Activated T-cell treated with anti-CD3 and anti-CD28 coated beads for 4 hours (primary cell): ENCODE measurements at places on chromosomes 2 and 18.

GRCh38 chr2:128354726-128355470, 36.2 kb upstream of the HS6ST1 start:
- DNase-seq: no peak

DNA sequence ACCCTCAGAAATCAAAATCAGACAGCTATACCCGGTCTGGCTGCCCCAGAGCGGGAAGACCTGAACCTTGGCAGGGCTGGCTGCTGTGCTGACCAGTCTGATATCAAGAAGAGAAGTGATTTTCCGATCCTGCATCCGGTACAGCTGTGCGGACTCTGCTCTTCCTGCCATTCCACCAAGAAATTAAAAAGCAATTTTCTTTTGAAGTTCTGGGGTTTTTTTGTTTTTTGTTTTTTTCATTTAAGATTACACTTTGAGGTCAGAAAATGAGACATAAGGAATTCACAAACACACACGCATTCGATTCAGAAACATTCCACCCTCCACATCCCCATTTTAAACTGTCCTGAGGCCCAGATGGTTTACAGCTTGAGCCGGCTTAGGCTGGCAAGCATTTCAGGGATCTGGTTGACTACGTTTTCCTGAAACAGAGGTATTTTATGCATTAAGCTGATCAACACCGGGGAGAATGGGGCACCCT, 156.5 kb downstream of the COL6A3 start:
- no peak for DNase-seq

DNA sequence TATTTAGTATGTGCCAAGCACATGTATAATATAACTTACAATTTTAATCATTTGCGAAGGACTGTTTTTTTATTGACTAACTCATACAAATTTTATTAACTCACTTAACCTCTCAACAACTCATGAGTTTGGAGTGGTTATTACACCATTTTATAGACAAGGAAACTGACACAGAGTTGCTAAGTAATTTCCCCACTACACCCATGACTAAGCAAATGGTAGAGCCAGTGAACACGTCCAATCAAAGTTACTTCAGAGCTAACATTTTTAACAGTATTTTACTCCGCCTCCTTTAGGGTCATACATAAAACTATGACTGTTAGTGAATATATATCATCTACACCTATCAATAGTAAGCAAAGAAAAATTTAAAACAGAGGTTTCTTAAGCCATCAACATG, 556.7 kb upstream of the FSIP2 start:
- DNase-seq: no peak

DNA sequence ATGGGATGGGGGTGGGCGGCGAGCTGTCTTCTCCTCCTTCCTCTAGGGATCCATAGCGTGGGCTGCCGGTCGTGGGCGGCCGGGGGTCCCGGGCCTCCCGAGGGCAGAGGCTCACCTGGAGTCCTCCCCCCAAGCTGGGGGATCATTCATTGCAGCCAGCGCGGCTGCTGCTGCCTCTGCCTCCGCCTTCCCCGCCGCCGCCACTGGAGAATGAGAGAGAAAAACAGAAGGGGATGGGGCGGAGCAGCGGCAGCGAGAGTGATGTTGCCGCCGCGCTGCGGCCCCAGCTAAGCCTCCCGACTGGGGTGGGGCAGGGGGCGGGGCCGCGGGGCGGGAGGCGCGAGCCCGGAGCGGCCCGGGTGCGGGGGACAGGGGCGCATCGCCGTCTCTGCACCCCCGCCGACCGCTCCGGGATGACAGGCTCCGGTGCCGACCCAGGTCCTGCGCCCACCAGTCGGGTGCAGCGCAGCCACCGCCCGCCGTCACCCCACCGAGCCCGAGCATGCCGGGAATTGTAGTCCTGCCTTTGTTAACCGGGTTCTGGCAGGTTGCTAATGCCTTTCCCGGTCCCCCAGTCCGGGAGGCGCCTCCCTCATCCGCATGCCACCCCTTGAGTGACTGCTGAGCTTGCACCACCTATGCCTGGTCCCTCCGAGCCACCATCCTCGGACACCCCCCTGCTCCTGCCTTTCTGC, at the start of gene KIF3C:
TSS of gene KIF3C (minus strand) at position 225 of the 695 bp plus-strand sequence. CDS start 580 bp downstream, outside the sequence.
- DNase-seq: peak; percentile 53

- no peak for DNase-seq
Observed at GRCh38 chr2:25293958-25294562, 47.7 kb downstream of the DNMT3A start.

- DNase-seq: no peak
Observed at GRCh38 chr18:24188120-24188519, 49.3 kb downstream of the CABYR start.

- DNase-seq: no peak
Observed at GRCh38 chr18:51425889-51426288, 228.4 kb upstream of the MEX3C start.
